ENCODE measurements at places on chromosomes 3 and 15.
A peak's percentile ranks its signal among the peaks of the same experiment; 100 is the strongest.

DNA sequence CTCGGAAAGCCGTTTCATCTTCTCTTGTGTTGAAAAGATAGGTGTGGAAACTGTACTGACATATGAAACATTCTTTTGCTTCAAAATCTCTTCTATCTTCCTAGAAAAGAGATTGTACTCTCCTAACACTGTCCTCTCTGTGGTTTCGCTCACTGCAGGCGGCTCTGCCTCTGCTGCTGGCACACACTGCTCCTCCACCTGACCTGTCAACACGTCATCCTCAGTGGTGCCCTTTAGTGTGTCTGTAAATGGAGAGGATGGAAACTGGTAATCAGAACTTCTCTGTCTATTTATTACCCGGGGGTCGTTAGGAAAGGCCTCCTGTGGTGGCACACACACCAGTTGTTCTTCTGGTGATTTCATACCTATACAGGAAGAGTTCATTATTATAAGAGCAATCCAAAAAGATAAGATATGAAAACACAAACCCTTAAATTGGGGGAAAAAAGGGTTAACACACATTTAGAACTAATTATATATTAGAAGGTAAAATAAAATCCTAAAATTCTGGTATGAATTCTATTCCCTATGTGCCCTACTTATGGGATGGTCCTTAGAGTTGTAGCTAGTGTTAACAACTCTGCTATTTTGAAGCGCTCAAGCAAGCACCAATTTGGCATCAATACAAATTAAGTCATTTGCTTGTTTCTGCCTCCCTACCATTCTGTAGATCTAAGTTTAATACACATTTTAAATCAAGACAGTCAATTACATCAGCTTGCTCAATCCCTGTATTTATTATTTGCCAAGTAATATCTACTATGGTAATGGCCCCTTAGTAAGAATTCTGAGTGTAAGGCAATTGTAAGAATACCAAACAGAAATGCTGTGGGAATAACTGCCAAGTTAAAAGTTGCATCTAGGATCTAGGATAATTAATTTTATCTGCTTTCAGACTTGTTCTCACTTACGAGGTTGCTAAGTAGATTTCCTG, 49.2 kb downstream of the TASOR start:
- DNase-seq, result no peak

DNA sequence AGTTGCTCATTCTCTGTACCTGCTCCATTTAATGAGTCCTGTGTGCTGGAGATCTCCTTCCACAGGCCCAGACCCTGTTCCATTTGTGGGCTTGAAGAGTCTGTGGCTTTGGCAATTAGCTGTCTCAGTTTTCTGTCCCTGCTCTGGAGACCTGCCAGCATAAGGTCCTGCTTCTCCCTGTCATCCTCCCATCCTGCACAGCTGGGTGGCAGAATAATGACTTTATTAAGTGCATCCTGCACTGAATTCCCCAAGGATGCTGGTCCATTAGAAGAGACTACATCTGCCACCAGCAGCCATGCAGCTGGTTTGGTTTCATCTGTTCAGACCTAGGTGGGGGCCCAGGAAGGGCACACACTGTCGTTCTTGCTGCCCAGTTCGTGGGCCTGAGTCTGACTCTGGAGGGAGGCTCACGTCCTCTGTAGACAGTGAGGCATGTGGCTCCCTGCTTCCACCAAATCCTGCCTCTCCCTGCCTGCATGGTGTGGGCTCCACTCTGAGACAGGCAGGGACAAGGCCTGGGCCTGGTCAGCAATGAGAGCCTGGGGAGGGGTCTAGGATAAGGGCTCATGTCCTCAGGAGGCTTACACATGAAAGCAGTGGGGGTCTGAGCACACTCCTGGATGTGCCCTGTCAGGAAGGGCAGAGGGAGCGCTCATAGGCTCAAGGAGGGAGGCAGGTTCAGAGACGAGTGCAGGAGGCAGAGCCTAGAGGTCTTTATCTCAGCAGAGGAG, 78.4 kb upstream of the PRR23E start:
- no peak for DNase-seq

GRCh38 chr15:64068133-64068532, 21.8 kb upstream of the DAPK2 start:
- no peak for DNase-seq

GRCh38 chr15:38683382-38684242, 119.0 kb upstream of the RASGRP1 start:
- DNase-seq, result peak; percentile 53

GRCh38 chr3:27221264-27221932, 147.8 kb downstream of the NEK10 start:
- DNase-seq, result no peak

GRCh38 chr3:57423335-57423734, 120.8 kb downstream of the DNAH12 start:
- DNase-seq, result no peak

DNA sequence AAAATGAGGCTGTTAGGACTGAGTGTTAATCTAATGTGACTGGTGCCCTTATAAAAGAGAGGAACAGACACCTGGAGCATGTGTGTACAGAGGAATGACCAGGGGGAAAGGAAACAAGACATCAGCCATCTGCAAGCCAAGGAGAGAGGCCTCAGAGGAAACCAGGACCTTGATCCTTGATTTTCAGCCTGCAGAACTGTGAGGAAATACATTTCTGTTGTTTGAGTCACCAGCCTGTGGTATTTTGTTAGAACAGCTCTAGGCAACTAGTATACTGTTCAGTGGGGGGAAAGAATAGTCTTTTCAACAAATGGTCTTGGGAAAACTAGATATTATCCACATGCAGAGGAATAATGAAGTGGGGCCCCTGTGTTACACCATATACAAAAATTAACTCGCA, 80.6 kb downstream of the CCR1 start:
- DNase-seq, result no peak

DNA sequence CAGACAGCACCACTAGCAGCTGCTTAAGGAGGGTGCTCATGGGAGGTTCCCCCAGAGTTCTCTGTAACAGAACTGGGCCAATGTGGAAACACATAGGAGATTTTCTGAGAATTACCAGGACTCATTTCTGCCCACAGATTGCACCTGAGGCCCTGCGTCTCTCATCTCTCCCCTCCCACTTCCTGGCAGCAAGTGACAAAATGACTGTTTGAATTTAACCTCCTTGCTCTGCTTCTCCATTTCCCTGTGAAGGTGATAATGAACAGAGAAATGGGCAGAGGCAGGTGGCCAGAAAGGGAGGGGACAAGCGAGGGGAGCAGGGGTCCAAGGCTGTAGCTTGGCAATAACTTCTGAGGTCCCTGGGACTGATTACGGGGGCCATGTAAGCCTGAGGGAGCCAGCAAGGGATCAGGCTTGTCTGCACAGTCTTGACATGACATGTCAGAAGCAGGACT, 8.0 kb downstream of the EPHB1 start:
- no peak for DNase-seq

- DNase-seq, result no peak
Observed at GRCh38 chr3:133103706-133104105, 65.5 kb downstream of the TMEM108 start.

DNA sequence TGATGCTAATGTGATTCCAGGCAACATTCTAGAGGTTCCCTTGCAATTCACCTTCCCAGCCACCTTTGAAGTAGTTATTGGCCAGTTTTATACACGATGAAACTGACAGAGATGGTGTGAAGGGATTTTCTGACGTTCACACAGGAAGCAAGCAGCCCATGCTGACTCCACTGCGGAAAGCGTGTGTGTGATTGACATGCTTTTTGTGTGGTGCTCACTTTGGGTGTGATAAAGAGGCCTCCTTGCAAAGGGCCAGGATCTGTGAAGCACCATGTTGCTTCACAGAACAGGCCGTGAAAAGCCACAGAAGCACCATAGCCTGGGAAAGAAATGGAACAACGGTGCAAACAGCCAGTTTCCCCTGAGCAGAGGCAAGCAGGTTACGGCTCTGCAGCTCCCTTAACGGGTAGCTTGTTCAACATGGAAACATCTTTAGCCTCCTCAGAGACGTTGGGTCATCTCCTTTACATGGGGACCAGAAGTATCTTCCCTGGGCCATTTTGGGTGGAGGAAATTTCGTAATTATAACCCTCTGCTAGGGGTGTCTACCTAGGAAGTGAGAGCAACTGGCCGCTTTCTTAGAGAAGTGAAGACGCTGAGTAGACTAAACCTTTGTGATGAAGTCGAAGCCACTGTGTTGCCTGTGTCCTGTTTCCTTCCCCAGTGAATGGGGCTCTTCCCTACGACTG, 108.5 kb downstream of the APBA2 start:
- no peak for DNase-seq

- no peak for DNase-seq
Observed at GRCh38 chr3:195532345-195532744, 10.8 kb downstream of the PPP1R2 start.

- no peak for DNase-seq
Observed at GRCh38 chr3:12131351-12132090, 27.2 kb downstream of the TIMP4 start.

DNA sequence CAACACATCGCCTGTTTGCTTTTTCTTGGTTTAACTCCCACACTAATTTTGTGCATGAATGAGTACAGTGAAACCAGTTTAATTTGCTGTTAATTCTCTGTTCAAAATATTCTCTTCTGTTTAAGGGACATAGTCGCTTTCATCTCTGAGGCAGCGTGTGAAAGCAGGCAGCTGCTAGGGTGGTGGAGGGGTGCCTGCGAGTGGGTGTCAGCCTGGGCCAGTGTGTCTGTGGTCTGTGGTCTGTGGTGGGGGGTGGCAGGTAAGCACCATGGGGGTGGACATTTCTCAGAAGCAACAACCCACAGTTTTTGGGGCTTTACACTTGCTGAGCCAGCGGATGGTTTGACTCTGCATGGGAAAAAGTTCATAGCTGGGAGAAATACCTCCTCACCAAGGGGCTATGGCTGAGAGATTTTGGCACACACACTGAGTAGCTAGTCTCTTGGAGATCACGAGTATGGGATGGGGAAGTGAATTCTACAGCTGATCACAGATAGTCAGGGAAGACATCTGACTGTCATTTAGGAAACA, 109.2 kb downstream of the EPHB1 start:
- no peak for DNase-seq

DNA sequence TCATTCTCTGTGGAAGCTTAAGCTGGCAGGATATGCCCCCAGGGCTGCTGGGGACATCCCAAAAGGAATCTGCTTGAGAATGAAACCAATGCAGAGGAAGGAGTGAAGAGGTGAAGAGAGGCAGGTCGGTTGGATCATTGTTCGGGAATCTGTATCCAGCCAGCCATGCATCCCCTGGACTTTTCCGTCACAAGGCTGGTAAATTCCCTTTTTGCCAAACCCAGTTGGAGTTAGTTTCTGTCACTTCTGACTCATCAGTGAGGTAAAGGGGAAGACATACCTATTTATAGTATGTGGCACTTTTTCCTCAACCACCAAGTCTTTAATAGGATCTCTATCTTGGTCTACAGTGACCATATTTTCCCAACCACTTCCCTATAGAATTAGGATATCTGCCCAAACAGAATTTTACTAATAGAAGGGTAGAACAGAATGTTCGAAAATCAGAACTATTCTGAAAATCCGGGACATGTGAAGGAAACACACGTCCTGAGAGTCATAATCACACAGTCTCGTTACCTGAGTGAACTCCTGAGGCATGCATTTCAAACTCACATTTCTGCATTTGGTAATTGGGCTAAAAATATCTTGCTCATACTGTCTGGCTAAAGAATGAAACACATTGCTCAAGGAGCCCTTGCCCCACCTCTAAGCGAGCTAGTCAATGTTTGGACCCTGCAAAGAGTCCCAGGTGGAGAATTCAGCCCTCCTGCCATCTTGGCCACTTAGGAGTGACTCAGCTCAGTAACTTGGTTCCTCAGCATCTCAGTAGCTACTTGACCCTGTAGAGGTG, 289.7 kb upstream of the ADAMTS9 start:
- no peak for DNase-seq

GRCh38 chr15:89783111-89783860, 7.2 kb downstream of the MESP2 start:
- no peak for DNase-seq

GRCh38 chr15:73965758-73966113, 26.4 kb downstream of the STOML1 start:
- DNase-seq, result no peak

DNA sequence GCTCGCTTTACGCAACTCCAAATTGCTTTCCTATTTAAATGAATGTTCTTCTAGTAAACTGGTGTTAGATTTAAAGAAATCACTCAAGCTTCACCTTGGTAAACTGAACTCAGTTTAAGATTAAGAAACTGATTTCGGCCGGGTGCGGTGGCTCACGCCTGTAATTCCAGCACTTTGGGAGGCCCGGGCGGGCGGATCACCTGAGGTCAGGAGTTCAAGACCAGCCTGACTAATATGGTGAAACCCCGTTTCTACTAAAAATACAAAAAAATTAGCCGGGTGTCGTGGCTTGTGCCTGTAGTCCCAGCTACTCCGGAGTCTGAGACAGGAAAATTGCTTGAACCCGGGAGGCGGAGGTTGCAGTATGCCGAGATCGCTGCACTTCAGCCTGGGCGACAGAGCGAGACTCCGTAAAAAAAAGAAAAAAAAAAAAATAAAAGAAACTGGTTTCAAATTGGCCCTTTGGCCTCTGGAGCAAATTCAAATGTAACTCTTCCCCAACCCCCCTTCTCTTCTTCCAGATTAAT, 1.7 kb downstream of the SKIL start:
- no peak for DNase-seq

DNA sequence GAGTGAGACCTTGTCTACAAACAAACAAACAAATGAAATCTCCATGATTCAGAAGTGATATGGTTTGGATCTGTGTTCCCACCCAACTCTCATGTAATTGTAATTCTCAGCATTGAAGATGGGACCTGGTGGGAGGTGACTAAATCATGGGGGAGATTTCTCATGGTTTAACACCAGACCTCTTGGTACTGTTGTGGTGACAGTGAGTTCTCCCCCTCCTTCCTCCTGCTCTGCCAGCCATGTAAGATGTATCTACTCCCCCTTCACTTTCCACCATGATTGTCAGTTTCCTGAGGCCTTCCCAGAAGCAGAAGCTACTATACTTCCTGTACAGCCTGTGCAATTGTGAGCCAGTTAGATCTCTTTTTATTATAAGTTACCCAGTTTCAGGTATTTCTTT, 438.4 kb upstream of the THBS1 start:
- DNase-seq, result no peak

- DNase-seq, result peak; percentile 47
Observed at GRCh38 chr15:74307827-74308811, 59.3 kb downstream of the CYP11A1 start.

DNA sequence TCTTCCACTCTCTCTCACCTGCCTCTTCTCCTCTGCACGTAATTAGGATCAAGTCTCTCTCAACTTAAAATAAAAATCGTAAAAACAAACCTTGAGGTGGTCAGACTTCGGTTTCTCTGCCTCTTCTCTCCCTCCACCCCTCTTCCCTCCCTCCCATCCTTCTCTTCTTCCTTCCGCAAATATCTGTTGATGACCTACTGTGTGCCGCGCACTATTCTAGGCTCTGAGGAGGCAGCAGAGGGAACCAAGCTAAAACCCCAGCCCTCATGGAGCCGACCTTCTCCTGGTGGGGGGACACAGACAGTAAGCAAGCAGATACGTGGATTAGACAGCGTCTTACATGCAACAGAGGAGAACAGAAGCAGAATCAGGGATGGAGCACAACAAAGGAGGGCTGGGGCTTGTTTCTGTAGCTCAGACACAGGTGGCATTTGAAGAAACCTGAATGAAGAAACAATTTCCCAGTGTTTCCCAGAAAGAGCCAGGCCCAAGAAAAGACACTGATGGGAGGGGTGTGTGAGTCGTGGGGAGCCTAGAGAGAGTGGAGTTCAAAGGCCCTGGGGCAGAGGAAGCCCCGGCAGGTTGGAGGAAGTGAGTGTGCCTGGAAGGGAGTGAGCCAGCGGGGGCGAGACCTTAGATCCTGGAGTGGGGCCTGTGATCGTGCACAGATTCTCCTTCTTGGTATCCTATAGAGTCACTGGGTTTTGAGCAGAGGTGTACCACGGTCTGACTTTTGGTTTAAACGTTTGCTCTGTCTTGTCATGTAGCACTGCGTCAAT, 80.5 kb downstream of the TOP2B start:
- DNase-seq, result no peak

- DNase-seq, result no peak
Observed at GRCh38 chr3:124201786-124202185, 209.9 kb upstream of the ROPN1 start.

Measured in neural crest cell (in vitro differentiated cells).